Stimulated activated CD8-positive, alpha-beta memory T cell treated with anti-CD3 and anti-CD28 coated beads, Interleukin-2, amount 100 ng/mL, for 48 hours (primary cell): ENCODE measurements at places on chromosomes 16 and 17.

GRCh38 chr17:44832805-44833204, 2.7 kb upstream of the GJC1 start:
- no peak for DNase-seq

GRCh38 chr17:12545877-12546513, 119.7 kb upstream of the MYOCD start:
- no peak for DNase-seq

GRCh38 chr17:26809033-26809432, 484.9 kb upstream of the WSB1 start:
- DNase-seq, result no peak

- DNase-seq, result no peak
Observed at GRCh38 chr17:27333410-27333980, 39.6 kb downstream of the WSB1 start.

GRCh38 chr16:83004868-83005652, 378.3 kb downstream of the CDH13 start:
- no peak for DNase-seq

- no peak for DNase-seq
Observed at GRCh38 chr16:2527071-2527783, 4.0 kb downstream of the CEMP1 start.

GRCh38 chr17:72123530-72124437, 3.0 kb downstream of the SOX9 start:
- no peak for DNase-seq

GRCh38 chr17:59837308-59838051, 55.3 kb downstream of the TUBD1 start:
- DNase-seq, result no peak

DNA sequence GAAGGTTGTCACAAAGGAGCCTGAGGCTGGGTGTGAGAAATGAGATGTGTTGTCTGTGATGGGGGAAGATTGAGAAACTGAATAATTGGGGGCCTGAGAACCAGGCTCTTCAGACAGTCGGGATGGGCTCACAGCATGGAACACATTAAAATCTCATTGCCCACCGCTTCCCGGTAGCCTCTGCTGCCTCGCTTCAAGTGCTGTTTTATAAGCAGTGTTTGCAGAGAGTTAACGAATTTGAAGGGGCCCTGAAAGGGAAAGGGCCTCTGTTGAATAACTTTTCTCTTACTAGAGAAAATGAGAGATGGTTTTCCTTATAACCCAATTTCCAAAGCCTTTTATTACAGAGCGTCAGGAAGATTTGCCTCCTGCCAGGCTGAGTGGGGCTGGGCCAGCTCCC, 258.8 kb upstream of the ASIC2 start:
- DNase-seq, result no peak

DNA sequence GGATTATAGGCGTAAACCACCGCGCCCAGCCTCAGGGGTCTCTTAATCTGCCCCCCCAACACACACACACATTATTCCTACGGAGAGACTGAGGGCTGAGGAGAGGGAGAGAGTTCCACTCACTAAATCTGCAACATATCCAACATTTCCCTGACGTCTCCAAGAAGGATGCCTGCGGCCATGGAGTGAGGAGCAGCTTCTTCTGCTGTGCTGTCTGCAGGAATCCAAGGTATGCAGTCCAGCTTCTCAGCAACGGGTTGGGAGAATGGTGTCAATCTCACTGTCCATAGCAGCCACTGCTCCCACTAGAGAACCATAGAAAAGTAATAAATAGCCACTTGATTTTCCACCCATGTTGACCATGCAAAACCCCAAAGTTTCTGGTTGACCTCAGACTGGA, 5.1 kb upstream of the PLXDC1 start:
- no peak for DNase-seq

DNA sequence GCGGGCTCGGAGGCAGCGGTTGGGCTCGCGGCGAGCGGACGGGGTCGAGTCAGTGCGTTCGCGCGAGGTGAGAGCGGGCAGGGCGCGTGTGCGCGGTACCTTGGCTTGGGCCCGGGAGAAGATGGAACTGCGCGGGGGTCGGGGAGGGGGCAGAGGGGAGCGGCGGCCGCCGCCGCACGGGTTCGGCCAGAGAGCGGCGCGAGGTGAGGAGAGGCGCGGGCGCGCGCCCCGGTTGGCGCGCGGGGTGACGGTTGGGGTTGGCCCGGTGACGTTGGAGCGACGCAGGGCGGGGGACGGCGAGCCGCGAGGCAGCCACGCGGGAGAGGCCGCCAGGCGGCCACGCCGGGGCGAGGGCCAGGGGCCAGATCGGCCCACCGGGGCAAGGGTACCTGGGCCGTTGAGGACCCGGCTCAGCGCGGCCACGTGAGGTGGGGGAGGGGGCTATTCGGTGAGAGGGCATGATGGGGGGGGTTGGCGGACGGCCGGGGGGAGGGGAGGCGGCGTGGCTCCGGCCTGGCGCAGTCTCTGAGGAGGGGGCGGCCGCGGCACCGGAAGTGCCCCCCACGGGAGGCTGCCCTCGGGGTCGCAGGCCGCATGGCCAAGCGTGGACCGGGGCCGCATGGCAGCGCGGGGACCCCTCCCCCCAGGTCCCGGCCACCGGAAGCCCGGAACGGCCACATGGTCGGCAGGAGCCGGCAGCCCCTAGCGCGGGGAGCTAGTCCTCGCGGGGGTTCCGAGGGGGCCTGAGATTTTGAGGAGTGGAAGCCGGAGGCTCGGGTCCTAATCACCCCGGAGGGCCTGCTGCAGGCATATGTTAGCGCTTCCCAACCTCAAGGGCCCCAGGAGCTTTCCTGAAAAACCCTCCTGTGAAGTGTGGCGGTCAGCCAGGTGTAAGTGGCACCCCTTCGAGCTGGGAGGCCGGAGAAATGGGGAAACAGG, 527 bp downstream of the EIF5A start:
- no peak for DNase-seq

- DNase-seq, result no peak
Observed at GRCh38 chr17:77332034-77332971, 191.5 kb downstream of the SEC14L1 start.

GRCh38 chr17:70945386-70945785, 776.1 kb downstream of the KCNJ2 start:
- no peak for DNase-seq

DNA sequence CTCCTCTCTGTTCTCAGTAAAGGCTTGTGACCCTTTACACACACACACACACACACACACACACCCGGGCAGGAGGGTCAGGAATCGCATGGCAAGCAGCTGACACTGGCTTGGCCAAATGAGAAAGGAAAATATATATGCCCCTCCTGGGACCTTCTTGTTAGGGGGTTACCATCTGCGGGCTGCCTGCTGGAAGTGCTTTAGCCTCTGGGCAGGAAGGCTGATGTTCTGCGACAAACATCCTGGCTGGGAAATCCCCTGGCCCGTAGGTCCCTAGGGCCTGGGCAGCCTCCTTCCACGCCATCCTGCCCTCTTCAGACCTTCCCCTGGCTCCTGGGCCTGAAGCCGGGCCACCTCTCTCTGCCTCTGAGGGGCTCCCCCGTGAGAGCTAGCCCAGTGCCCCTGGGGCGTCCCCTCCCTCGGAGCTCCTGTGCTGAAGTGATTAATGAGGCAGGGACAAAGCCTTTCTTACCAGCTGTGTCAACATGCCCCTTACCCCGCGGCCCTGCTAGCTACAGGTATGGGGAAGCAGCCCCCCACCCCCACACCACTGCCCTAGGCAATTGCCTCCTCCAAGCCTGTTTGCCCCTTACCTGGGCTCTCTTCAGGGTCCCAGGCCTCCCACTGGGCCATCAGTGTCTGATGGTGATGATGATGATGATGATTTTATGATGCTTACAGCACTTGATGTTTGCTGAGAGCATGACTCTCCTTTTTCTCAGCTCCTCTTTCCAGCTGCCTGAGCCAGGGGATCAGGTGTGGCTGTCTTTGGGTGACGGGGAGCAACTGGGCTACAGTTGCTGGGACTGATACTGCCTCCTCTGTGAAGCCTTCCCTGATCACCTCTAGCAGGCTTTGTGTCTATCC, 32.8 kb upstream of the ETV4 start:
- DNase-seq, result no peak

DNA sequence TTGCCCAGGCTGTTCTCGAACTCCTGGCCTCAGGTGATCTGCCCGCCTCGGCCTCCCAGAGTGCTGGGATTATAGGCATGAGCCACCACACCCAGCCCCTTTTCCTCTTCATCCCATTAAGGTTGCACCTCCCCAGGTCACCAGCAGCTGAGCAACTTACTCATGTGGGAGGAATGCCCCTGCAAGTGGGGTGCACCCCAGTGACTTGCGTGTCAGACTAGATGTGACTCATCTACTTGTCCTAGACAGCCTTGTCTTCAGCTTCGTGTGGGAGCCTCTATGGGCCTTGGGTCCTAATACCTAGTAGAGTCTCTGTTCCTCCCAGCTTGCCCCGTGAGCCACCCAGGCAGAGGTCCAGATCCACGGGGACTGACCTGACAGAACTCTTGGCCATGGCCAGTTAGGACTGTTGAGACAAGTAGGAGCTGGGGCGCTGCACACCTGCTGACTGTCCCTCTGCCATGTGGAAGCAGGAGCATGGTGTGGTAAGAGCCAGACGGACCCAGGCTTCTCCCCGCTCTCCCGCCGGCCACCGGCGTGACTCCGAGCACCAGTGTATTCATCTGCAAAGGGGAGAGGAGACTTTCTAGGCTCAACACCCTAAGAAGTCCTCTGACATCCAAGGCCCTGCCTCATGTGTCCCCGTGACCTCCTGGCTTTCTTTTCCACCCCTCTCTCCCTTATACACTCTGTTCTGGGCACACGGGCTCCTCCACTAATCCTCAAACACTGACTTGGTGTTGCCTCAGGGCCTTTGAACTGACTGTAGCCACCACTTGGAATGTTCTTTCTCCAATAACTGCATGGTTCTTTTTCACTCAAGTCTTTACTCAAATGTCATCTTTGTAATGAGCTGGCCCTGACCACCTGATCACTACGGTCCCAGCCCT, 11.6 kb upstream of the CBX4 start:
- no peak for DNase-seq

GRCh38 chr16:75250089-75250808, 1.2 kb downstream of the BCAR1 start:
- no peak for DNase-seq

GRCh38 chr16:6892966-6893365, 439.7 kb upstream of the RBFOX1 start:
- no peak for DNase-seq

DNA sequence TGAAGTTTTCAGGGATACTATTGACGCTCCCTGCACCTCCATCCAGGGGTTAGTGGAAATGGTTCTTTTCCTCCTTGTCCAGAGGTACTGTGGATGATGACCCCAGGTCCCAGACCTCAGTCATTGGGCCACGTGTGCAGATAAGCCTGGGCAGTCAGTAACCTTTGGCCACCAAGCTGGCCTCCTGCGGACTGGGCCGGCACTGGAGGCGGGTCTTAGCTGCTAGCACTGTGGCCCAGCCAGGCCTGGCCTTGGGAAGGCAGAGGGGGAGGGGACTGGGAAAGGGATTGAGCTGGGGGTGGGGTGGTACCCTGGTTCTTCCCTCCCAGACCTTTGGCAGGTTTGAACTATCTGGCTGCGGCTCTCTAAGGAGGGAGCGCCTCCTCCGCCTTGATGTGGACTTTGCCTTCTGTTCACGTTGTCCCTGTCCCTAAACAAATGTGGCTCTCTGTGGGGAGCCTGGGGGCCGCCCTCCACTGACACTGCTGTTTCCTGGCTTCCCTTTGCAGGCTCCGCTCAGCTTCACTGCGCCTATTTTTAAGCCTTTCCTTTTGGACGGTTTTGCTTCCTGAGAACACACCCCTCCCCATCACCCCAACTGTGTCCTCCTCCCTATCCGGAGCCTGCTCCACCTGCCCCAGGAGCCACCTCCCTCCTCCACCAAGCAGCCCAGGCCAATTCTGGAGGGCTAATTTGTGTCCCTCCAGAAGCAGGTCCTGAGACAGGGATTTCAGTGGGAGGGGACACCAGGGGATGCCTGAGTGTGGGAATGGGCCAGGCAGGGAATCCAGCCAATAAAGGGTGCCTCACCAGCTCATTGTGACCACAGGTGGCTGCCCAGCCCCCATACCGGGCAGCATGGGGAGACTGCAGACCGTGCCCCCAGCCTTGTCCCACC, 251.9 kb downstream of the SEC14L1 start:
- no peak for DNase-seq
